Left forelimb (tissue), 1 donor: ENCODE measurements at places on chromosomes 11 and 22.

DNA sequence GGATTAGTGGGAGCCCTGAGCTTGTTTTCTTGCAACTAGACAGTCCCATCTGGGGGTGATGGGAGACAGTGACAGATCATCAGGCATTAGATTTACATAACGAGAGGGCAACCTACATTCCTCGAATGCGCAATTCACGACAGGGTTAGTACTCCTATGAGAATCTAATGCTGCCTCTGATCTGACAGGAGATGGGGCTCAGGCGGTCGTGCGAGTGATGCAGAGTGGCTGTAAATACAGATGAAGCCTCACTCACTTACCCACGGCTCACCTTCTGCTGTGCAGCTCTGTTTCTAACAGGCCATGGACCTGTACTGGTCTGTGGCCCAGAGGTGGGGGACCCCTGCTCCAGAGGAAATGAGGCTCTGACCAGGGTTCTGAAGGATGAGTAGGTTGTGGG is 125.5 kb downstream of the FBXO7 start:
- no peak for DNase-seq

GRCh38 chr11:62402226-62402959 is 16.4 kb upstream of the SCGB1A1 start:
- no peak for DNase-seq

DNA sequence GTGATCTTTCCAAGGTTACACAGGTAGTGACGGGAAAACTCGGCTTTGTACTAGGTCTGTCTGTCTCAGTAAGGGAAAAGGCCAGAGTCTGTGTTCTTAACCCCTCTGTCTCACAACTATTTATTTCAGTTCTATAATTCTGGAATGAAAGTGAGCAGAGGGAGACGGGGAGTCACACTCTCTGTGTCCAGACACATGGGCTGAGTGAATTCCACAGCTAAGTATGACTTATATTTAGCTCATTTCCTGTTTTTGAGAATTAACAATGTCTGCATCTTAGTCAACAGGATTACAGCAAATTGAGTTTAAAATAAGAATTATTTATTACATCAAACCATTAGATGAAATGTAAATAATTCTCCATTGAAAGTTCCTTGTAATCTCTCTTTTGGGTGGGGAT is 62.5 kb upstream of the OR4B1 start:
- no peak for DNase-seq

DNA sequence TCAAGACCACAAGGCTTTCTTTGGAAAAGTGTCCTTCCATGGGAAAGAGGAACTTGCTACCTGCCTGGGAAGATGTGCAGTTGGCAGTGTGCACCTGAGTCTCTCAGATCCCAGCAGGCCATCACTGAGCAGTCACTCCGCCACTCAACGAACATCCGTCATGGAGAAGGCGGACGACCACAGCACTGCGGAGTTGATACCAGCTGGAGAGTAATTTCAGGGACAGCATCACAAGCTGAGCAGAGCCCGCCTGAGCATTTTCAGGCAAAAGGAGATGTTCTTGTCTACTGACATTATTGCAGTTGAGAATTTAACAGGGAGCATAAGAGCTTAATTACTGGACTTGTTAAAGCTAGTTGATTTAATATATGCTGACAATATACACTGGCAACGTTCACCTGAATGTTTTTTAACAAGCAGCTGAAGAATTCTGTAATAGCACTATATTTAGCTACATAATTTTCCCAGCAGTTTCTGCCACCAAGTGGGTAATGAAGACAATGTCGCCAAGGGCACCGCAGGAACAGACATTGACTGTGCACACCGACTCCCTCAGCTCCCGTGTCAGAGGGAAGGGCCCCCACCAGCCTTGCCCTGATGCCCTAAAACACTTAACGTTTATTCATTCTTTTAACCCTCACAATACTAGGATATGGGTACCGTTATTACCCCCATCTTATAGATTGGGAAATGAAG is 52.4 kb upstream of the ARFGAP3 start:
- DNase-seq = no peak

DNA sequence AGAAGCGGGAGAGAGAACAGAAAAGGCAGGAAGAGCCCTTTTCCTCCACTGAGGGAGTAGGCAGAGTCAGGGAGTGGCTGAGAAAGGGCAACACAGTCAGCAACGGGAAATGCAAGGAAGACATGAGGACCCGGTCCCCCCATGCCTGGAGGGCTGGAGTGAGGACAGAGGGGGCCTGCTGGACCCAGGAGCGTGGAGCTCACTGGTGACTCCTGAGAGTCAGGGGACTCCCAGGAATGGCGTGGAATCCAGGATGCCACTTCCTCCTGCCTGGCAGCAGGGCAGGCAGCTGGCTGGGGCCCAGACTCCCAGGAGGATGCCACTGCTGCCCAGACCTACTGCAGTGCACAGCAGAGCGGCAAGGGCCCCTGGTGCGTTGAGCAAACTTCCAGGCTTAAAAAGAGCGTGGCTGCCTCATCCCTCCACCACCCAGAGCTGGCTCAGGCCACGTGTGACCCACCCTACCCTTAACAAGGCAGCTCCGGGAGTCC is 11.3 kb downstream of the C11orf21 start:
- peak; percentile 23 for DNase-seq

DNA sequence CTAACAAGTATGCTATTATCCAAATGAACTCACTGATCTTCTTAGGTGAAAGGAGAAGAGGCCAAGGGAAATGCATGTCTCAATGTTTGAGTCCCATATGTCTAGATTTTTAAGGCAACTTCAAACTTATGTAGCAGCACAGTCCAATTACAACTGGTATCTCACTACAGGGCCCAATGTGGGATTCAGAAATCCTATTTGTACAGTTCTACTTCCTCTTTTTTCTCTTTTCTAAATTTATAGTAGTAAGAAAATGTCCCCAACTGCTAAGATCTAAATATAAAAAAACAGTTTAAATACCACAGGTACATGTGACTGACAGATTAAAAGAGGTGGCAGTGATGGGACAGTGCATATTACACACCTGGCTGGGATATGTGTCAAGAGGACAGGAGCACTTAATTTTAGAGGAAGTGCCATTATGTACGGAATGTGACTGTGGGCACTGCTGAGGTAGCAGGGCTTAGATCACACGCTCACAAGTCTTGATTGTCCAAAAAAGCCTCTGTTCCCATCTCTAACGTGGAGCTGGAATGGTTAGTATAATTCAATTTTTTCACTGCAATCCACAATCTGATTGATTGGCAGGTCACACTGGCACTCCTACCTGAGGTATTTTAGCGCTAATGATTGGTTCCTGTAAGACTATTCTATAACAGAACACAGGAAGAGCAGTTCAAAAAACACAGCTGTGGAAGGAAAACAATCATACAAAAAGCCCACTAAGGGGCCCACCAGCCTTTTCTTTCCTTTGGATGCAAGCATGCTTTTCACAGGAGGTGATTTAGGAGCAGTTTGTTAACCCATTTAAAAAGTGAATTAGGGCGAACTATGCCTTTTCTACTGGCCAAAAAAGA is 34.6 kb downstream of the APOL5 start:
- no peak for DNase-seq

- DNase-seq = no peak
Observed at GRCh38 chr11:46367916-46368267, 13.6 kb upstream of the MDK start.

DNA sequence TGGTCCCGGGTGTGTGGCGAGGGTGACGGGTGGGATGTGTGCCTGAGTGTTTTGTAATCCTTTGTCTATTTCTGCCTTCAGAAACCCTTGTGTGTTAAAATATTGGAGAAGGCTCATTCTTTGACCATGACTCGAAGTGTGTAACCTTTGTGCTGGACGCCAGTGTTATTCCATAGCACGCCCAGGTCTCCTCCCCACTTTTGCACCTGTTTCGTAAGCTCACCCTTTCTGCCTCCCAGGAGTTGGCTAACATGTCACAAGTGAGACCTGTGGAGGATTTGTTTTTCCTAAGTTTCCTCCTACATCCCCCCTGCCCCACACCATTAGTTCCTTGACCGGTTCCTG is 382 bp downstream of the C11orf54 start:
- no peak for DNase-seq

DNA sequence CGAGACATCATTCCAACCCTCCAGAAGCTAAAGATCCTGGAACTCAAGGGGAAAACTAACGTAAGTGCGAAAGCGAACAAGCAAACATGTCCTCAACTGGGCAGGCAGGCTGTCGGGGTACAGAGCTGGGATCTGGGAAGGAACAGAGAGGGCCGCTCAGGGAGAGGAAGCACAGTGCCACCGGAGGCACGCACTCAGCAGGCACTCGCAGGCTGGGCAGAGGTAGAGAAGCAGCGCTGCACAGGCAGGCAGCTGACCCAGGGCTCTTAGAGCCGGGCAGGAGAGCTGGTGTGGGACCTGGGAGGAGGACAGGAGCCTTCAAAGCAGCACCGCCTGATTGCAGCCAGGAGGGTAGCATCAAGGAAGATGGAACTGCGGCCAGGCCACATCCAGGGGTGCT is 62.2 kb downstream of the MICAL3 start:
- no peak for DNase-seq

GRCh38 chr11:61087426-61088119 is 14.7 kb upstream of the CD5 start:
- no peak for DNase-seq

DNA sequence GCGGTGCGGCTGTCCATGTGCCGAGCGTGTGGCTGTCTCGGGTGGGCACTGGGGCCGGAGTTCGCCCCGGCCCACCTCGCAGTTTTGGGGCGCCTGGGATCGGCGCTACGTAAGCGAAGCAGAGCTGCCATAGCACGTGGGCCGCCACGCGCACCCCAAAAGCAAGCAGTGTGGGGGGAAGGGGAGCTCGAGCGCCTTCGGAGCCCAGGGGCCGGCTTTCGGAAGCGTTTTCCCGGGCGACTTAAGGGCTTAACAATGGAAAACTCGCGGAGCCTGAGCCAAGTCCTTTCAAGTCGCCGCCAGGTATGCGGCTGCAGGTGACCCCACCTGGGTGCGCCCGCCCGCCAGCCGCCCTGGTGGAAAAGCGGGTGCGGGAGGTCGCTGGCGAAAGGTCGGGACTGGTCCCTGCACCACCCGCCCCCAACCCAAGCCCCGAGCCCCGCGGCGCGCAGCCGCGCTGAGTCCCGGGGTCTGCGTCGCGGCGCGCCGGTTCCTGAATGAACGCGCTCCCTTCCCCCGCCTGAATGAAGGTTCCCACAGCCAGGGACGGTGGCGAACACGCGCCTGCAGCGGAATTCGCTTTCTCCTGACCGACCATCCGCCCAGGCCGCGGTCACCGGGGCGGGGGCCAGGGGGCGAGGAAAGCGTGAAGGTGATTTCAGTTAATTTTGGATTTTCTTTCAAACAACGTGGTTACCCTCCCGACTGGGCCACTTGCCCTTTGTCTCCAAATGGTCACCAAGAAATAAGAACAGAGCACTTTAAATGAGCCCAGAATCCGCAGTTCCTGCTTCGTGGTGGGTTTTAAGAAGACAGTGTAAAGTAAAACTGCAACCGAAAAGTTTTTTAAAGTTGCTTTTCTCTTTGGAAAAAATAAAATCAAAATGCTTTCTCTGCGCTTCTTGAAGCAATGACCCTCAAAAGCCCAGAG is 2.8 kb upstream of the CCND1 start:
- DNase-seq = no peak

DNA sequence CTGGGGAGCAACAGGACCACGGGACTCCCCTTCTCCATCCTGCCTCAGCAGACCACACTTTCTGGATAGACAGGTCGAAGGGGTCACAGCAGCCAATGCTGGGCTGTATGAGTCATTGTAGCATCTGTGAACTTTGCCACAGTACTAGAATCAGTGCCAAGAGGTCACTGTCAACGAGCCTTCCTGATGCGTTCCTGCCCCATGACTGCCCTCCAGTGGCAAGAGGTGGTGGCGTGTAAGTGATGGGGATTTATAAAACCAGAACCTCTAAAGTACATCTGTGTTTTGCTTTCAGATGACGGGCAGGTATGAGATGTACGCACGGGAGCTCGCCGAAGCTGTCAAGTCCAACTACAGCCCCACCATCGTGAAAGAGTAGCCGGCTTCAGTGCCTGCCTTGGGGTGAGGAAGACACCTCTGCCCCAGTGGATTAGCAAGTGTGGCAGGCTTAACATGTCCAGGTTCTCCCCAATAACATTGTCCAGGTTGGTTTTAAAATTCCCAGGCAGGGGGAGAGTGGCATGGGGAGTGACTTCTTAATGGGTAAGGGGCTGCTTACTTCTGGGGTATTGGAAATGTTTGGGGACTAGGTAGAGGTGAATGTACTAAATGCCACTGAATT is 29.4 kb downstream of the GUCD1 start:
- no peak for DNase-seq

DNA sequence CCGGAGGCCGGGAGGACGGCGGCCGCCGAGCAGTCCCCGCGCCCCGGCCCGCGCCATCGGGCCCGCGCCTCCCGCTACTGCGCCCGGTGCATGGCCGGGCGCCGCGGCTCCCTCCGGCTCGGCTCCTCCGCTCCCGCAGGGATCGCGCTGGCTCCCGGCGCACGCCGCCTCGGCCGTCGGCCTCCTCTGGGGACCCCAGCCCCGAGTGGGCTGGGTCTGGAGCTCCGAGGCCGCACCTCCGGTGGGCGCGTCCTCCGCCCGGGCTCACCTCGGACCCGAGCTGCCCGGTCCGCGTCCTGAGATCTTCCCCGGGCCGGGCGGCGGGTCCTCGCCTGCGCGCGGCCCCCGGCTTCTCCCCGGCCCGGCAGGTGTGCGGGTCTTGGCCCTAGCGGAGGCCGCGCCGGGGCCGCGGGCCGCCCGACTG is 251 bp downstream of the SHISA8 start:
- DNase-seq = no peak

DNA sequence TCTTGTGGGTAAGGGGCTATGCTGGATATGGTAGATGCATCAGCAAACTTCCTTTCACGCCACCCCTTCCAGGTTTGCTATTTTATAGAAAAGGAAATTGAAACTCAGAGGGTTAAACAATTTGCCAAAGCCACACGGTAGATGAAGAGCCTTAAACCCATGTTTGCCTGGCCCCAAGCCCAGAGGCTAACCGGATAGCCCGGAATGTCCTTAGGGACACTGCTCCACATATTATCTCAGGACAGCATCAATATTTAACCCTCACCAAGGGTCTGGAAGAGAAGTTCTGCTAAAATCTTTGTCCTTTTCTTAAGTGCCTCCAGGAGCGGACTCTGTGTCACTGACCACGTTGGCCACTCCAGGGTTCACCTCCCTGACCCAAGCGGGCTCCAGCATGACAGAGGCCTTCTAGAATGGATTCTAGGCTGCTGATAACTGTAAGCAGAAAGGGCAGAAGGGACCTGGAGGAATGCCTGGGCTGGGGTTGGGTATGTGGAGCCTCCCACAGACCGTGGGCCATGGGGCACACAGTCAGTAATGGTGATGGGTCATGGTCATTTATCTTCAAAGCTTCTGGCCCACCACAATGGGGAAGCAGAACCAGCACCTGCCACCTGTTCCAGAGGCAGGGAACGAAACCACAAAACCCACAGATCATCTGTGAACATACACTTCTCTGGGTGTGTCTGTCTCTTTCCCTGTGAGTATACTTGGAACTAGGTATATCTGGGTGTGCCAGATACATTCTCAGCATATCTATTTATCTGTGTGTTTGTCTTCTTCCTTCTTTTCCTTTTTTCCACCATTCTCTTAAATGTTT is 5.4 kb upstream of the TMEM86A start:
- no peak for DNase-seq

- no peak for DNase-seq
Observed at GRCh38 chr11:30967579-30967978, 381.4 kb upstream of the MPPED2 start.
